T-helper 17 cell (primary cell): ENCODE measurements at places on chromosomes 16 and 17. TPM values are rescaled to one million over a fixed set of nuclear protein-coding genes. Genes with fewer than 3 reads are reported as not detected.

- no peak for DNase-seq
Observed at GRCh38 chr17:73621685-73622084, 22.6 kb downstream of the SDK2 start.

DNA sequence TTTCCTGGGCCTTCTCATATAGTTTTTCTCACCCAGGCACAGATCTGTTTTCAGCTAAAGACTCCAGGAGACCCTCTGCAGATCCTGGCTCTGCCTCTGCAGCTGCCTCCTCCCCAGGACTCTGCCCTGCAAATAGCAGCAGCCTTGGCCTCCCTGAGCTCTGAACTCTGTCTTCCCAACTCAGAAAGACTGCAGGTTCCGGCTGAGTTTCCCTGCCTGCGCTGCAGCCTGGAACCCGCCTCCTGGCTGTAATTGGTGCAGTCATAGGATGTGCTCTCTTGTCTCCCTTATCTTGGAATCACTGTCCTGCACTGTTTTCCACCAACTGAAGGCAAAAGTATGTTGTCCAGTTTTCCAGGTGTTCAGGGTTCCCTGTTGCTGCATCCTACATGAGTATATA lies 14.3 kb upstream of the DNASE1 start:
- no peak for DNase-seq

GRCh38 chr17:46788796-46789195 lies 29.7 kb downstream of the WNT3 start:
- no peak for DNase-seq

DNA sequence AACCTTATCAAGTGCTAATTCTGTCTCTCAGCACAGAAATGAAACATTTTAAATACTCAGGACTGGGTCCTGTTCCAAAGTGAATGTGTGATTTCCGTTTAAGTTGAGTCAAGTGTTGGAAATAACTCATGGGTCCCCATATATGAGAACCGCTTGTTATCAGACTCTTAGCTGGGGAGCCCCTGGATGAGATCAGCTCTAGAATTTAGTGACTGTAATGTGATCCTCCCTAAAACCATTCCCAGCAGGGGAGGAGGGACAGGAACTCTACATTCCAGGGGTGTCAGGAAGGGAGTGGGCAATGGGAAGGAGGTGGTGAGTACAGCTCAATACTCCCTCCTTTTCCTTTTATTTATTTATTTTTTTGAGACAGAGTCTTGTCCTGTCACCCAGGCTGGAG lies 37.5 kb downstream of the OTOA start:
- no peak for DNase-seq

DNA sequence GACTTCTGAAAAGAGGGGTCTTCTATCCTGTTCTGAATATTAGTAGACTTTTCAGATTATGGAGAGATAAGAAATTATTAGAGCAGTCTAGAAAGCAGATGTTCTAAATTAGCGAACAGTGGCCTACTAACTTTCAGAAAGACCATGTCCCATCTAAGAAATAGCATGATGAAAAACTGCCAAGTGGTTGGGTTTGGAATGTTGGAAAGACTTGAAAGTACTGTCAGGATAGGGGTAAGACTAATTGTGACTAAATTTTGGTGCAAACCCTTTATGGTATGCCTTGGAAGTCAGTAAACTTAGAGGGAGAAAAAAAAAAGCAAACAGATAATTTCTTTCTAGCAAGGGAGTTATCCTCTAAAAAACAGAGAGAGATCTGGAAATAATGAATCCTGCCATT lies 41.1 kb downstream of the TANGO6 start:
- DNase-seq: no peak

DNA sequence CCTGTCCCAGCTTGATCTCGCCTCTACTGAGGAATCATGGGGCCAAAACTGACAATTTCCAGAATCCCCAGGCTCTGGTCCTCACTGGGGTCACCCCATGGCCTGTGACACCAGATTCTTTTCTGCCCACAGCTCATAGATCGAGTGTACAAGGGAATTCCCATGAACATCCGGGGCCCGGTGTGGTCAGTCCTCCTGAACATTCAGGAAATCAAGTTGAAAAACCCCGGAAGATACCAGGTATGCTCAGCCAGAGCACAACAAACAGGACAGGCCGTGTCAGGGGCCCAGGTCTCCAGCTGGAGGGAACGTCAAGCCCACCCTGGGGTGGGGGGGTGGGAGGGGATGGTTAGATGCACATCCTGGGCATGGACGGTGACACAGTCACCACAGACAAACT lies 17.5 kb downstream of the USP6 start:
- no peak for DNase-seq

DNA sequence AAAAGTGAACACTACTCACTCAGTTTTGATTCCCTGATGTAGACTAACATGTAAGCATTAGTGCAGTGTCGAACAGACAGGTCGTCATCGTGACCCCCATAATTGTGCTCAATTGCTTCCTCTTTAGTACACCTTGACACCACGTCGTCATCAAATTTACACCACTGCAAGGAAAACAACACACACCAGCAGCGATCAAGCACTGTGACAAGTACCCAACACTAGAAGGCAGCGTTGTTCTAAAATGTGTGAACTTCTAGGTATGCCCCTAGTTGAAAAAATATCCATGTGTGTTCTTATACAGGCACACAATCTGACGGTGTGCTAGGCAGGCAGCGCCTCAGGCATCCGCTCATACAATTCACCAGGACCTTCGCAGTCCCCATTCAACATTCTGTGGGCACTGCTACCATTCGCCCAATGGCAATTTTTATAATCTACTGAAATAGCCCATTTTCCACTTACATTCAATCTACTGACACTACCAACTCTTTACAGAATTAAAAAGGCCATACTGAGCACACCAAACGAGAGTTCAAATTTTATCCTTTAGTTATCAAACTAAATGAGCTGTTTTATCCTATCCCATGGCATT lies 23.1 kb downstream of the LITAFD start:
- no peak for DNase-seq

DNA sequence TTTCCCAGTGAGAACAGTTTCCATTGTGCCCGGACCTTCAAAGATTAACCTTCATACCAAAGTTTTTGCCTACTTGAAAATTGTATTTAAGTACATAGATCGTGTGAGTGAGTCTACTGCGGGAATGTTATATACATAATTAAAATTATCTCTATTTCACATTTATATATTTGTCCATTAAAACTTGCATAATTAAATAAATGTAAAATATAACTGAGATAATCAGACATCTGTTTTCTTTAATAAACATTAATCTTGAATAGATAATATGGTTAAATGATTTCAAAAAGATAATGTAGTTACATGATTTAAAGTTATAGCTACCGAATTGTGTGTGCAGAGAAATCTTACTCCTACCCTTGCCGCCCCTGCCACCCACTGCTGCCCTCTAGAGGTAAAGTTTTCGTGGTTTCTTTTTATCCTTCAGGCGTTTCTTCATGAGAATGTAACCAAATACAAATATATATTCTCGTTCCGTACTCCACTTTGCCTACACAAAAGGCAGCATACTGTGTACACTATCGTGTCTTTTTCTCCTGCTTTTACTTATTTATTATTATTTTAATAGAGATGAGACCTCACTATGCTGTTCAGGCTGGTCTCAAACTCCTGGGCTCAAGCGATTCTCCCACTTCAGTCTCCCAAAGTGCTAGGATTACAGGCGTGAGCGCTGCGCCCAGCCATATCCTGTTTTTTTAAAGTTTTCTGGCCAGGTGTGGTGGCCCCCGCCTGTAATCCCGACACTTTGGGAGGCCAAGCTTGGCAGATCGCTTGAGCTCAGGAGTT lies 35.6 kb downstream of the RPA1 start:
- DNase-seq: peak; percentile 24

Gene ALG1
- total RNA-seq: 10.3 TPM
